Central memory CD8-positive, alpha-beta T cell (primary cell): ENCODE measurements at places on chromosomes 13 and 19.

- H3K27ac ChIP-seq: no peak overlapping the region
- DNase-seq: no peak
- peaks cover 35% of the 10 kb centered on the region for H3K36me3 ChIP-seq
- peaks cover 17% of the 10 kb centered on the region for H3K4me1 ChIP-seq
- no peaks in the 10 kb centered on the region for H3K27me3 ChIP-seq
These were observed 31.4 kb downstream of the PPP5C start for GRCh38 chr19:46378268-46378667.

GRCh38 chr19:16944626-16945363, 56.0 kb downstream of the F2RL3 start:
- H3K27me3 ChIP-seq: peaks cover 8% of the 10 kb centered on the region
- DNase-seq: no peak
- H3K4me1 ChIP-seq: no peaks in the 10 kb centered on the region
- no peaks in the 10 kb centered on the region for H3K36me3 ChIP-seq

DNA sequence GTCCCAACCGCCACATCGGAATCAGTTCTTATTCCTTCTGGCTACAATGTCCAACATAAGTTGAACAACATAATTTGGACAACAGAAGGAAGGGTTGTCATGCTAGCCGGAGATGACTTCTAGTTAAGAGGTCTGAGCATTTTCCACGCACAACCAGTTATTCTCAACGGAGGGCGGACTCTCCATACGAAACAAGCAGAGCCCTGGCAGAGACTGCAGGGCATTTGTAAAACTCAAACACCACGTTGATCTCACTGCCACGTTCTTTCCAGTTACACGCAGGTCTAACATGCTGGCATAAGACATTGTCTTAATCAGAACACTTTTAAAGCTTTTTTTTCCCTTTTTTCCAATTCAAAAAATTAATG, 38.3 kb upstream of the DCUN1D2 start:
- H3K4me3 ChIP-seq: no peak overlapping the region
- peaks cover 4% of the 10 kb centered on the region for H3K36me3 ChIP-seq
- DNase-seq: no peak
- H3K27ac ChIP-seq: no peak overlapping the region
- no peaks in the 10 kb centered on the region for H3K27me3 ChIP-seq

GRCh38 chr19:40982594-40983101, 8.4 kb upstream of the CYP2B6 start:
- DNase-seq: no peak
- H3K27me3 ChIP-seq: peaks cover 60% of the 10 kb centered on the region
- H3K4me1 ChIP-seq: no peaks in the 10 kb centered on the region
- H3K27ac ChIP-seq: no peak overlapping the region
- H3K36me3 ChIP-seq: peaks cover 1% of the 10 kb centered on the region

DNA sequence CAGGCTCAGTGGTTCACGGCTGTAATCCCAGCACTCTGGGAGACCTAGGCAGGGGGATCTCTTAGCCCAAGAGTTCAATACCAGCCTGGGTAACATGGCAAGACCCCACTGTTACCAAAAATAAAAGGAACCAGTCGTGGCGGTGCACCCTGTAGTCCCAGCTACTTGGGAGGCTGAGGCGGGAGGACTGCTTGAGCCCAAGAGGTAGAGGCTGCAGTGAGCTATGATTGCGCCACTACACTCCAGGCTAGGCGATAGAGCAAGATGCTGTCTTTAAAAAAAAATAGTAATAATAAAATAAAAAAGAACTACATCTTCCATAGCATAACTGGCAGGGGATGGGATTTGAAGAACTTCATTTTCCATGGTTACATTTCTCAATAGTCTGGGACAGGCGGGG, 3.0 kb downstream of the LYPD3 start:
- no peak for DNase-seq
- no peak overlapping the region for H3K4me3 ChIP-seq
- H3K4me1 ChIP-seq: peaks cover 28% of the 10 kb centered on the region
- H3K27me3 ChIP-seq: no peaks in the 10 kb centered on the region

DNA sequence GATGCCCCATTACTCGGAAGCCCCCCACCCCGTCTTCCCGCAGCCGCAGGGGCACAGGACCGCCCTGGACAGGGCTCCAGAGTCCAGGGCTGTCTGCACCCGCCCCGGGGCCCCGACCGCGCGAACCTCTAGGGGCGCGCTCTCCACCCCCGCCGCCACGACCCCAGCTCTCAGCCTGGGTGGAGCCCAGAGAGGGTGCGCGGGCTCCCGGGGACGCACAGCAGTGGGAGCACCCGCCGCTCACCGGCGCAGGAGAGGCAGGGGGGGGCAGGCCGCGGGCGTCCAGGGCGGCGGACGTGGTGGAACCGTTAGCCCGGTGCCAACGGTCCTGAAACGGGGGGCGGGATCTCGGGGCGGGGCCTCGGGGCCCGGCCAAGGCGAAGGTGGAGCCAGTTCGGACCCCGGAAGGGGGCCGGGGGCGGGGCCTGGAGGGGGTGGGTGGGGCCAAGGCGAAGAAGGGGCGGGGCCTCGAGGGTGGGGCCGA, at the start of gene ATP8B3:
TSS of gene ATP8B3 (minus strand) at position 335 of the 484 bp plus-strand sequence. CDS start 540 bp downstream, outside the sequence.
- peak within 1 kb of the TSS; percentile 82 for H3K27ac ChIP-seq
- DNase-seq: no peak
- H3K36me3 ChIP-seq: peaks cover 16% of the 10 kb centered on the region
- peaks cover 10% of the 10 kb centered on the region for H3K4me1 ChIP-seq

DNA sequence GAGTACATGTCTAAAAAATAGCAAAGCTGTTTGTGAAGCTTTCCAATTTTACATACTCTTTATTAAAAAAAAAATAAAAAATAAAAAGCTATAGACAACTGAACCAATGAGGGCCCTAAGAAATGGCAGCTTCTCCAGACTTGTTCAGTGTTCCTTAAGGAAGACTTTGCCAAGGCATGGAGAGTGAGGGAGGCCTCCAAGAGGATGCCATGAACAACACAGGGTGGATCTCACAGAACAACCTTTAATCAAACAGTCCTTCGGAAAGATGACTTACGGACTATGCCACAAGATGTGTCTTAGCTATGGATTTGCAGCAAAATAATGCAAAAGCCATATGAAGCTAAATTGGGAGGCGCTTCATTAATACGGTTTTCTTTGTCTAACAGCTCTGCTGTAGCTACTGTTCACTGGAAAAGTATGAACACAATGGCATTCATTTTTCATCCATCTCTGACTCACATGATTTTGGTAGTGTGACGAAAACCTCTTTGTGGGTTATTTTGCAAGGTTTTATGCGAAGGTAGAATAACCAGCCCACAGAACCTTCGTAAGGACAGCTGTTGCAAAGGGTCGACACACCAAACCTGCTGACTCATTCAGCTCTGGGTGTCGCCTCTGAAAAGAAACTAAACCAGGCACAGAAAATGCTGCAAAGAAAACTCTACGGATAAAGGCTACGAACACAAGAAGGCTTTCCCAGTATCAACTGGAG, 27.7 kb downstream of the EFNB2 start:
- H3K36me3 ChIP-seq: no peaks in the 10 kb centered on the region
- H3K27me3 ChIP-seq: peaks cover 60% of the 10 kb centered on the region
- no peak overlapping the region for H3K27ac ChIP-seq

- H3K4me3 ChIP-seq: no peak overlapping the region
- no peaks in the 10 kb centered on the region for H3K36me3 ChIP-seq
- H3K27me3 ChIP-seq: no peaks in the 10 kb centered on the region
- H3K4me1 ChIP-seq: no peaks in the 10 kb centered on the region
These were observed 1443.1 kb downstream of the PCDH9 start for GRCh38 chr13:65787082-65787481.
